ENCODE measurements at places on chromosomes 6 and 20. TPM values are rescaled to one million over a fixed set of nuclear protein-coding genes. Genes with fewer than 3 reads are reported as not detected.

DNA sequence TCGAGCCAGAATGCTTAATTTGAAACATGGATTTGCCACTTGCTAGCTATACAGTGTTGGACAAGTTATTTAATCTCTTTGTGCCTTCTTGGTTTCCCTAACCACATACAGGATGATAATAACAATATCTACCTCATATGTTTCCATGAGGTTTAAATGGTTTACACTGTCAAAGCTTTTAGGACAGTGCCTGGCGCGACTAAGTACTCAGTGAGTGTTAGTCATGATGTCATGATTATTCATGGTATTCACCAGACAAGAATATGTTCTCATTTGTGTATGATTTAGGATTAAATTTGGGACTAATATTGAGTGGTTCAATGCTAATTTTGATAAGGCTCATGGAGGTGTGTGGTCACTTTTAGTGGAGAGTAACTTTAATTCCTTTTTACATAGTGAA, 167.4 kb downstream of the EYA4 start:
- DNase-seq, result no peak

DNA sequence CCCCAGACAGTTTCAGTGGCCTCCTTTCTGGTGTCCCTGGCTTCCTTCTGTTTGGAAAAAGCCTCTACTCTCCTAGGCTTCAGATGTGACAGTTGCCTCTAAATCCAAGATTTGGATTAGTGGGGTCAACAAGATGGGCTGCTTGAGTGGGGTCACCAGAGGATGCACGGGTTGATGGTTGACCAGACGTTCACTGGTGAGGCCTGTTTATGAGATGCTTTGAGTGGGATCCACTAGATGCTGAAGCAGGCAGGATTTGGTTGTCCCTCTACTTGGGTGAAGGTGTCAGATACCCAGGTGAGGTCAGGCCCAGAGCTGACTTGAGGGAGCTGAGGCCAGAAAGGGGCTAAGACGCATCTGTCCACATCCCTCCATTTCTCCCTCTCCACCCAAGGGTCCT, 8.1 kb upstream of the DLGAP4 start:
- DNase-seq, result no peak

DNA sequence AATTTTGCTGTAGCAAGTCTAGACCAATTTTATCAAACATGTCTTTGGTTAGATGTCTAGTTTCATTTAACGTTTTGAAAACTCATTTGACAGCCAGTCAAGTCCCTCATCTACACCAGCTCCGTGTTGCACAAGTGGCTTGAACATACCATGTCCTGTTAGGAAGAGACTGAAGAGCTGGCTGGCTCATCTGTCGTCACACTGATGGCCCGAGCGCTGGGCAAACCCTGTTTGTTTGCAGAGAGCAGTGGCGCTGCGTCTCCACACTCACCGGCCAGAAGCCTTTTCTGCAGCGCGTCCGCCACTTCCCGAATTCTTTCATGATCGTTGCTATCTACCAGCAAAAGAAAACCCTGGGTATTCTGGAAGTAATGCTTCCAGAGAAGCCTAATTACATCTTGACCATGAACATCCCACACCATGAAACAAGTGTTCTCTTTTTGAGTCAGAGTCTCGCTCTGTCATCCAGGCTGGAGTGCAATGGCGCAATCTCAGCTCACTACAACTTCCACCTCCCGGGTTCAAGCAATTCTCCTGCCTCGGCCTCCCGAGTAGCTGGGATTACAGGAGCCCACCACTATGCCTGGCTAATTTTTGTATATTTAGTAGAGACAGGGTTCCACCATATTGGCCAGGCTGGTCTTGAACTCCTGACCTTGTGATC, 10.7 kb upstream of the TCFL5 start:
- DNase-seq, result no peak

DNA sequence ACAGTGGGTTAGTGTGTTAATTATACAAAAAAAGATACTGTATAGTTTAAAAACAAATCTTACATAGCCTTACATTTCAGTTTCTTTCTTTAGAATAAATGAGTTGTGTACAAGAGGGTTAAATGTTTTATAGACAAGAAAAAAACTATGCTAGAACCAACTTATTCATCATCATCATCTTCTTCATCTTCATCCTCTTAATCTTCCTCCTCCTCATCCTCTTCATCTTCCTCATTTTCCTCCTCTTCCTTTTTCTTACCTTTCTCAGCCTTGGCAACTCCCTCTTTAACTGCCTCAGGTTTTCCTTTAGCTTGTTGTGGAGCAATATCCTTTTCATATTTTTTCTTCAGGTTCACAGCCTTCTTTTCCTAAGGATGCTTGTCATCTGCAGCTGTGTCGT, 53.7 kb downstream of the RPS12 start:
- DNase-seq, result no peak

DNA sequence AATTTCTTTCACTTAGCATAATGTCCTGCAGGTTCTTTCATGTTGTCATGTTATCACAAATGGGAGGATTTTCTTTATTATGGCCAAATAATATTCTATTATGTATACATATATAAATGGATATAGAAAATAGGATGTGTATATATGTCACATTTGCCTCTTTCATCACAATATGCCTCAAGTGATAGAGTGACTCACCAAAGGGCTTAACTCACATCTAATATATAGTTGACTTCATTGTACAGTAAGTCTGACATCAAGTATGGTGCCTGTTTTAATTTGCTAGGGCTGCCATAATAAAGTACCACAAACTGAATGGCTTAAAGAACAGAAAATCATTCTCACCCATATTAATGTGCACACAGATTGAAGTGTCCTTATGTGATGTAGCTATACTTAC, 436.1 kb upstream of the FLRT3 start:
- DNase-seq, result no peak

DNA sequence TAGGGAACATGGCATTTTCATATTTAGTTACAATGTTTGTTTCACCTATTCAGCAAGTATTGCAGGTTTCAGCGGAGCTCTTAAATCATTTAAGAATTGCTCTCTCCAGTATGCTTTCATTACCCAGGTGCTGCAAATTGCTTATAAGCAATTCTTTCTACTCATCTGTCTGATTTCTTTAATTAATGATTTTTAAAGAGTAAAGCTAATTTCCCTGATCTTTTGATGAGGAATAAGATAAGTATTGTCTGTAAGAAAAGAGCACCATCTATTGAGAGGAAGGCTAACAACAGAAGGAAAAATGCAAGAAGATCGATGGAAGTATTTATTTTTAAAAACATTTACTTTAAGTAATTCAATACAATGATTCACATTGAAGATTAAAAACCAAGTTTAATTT, 2.0 kb downstream of the OPRM1 start:
- no peak for DNase-seq

DNA sequence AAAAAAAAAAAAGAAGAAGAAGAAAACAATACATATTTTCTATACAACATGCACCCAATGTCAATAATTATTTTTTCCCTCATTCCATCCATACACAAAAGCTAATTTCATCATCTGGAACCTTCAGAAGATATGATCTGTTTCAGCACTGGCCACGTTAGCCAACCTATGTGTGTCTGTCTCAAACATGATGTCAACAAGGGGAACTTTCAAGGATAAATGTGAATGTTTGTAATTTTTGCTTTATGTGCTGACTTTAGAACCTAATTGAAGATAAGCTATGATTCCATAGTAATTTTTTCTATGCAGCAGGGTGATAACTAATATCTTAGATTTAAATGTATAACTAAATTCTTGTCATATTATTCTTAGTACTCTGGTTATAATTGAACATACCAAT, 37.9 kb downstream of the IPCEF1 start:
- DNase-seq, result no peak

Gene MAP7
- polyA plus RNA-seq, result 49.5 TPM

Gene DEFB132
- polyA plus RNA-seq, result not detected

Gene DLK2
- polyA plus RNA-seq, result 2.6 TPM

Data from A549 (cell line).